Epithelial cell of proximal tubule (primary cell): ENCODE measurements at places on chromosomes 2 and 18.

- no peak for DNase-seq
Measured at GRCh38 chr2:170733798-170734600, 18.9 kb downstream of the SP5 start.

- DNase-seq = no peak
Measured at GRCh38 chr2:231110551-231110950, 14.3 kb downstream of the HTR2B start.

- DNase-seq = no peak
Measured at GRCh38 chr18:49127471-49128190, 176.9 kb upstream of the SMAD7 start.

GRCh38 chr2:219576505-219577388 is 4.6 kb downstream of the INHA start:
- DNase-seq = no peak

- DNase-seq = no peak
Measured at GRCh38 chr2:98454500-98455235, 10.0 kb downstream of the INPP4A start.

DNA sequence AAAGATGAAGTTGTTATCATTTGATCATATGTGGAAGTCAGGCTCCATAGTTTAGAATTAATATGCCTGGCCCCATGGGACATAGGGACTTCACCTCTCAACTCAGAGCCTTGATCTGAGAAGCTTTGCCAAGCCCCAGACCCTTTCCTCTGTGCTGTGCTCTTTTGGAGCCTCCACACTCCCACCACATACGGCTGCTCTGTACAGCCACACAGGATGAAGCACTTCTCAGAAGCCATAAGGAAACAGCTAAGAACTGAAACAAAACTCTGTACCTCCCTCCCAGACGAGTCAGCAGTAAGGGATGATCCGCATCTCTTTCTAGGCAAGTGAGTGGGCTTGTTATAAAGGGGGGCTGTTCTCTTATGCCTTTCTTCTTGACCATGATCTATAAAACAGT is 66.5 kb downstream of the CAB39 start:
- no peak for DNase-seq
